ENCODE measurements at places on chromosomes 5 and 9. TPM values are rescaled to one million over a fixed set of nuclear protein-coding genes. Genes with fewer than 3 reads are reported as not detected.

The SLC34A1 gene
- 200 TPM for polyA plus RNA-seq

The GRM6 gene
- polyA plus RNA-seq, result 1.9 TPM

The LCN9 gene
- not detected for polyA plus RNA-seq

The TJP2 gene
- 108 TPM for polyA plus RNA-seq

The SLC6A7 gene
- 0.12 TPM for polyA plus RNA-seq

The DNAJA1 gene
- 238 TPM for polyA plus RNA-seq

The TERT gene
- 0.33 TPM for polyA plus RNA-seq

The IFNA6 gene
- not detected for polyA plus RNA-seq

The TAF1L gene
- polyA plus RNA-seq, result 0.10 TPM

The BTNL9 gene
- polyA plus RNA-seq, result 10.7 TPM

The ISL1 gene
- polyA plus RNA-seq, result not detected

The ATP6V0E1 gene
- polyA plus RNA-seq, result 205 TPM

The PCDHA8 gene
- 0.17 TPM for polyA plus RNA-seq

The NAIP gene
- 47.2 TPM for polyA plus RNA-seq

The PCDHB3 gene
- polyA plus RNA-seq, result 2.3 TPM

The KLF4 gene
- polyA plus RNA-seq, result 6.4 TPM
